ENCODE measurements at places on chromosomes 6 and 20.
A peak's percentile ranks its signal among the peaks of the same experiment; 100 is the strongest.

DNA sequence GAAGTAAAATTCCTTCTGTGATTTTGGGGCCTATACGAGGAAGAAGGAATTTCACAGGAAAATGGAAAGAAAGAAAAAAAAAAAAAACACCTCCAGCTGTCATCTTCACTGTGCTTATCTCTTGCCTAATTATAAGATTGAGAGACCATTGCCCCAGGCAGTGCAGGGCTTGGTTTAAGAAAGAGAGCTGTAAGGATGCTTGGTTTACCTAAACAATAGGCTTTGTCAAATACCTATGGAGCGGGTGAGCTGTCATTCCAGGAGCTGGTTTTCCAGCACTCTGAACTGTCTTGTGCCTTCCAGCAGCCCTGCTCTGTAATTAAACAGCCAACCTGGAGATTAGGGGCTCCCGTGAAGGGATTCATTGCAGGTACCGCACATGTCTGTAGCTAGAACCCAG lies 137.8 kb downstream of the EDN3 start:
- no peak for DNase-seq

DNA sequence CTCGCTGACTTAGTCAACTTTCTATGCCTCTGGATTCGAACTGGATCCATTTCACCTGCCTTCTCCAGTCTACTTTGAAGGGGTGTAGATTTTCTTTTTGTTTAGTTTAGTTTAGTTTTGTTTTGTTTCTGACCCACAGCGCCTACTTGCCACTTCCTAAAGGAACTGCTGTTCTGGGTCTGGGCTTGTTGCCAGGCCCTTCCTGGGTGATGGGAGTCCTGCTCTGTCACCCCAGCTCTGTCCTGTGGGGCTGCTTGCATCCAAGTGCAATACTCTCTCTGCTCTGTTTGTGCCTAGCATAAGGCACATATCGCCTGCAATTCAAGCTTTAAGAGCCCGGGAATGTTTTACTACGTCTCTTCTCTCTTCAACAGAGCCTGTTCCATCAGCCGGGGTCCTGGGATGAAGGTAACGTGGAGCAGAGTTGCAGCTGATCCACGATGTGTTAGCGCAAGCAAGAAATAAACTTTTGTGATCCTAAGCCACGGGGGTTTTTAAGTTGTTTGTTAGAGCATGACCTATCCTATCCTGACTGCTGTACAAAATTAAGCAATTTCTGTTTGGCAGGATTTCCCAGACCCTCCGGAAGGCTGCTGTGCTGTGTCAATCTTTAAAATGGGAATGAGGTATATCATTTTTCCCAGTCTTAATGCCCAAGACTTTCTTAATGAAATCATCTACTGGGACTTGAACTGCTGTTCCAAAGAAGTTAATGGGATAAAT lies 30.9 kb upstream of the TAGAP start:
- peak; percentile 10 for DNase-seq

GRCh38 chr20:17910828-17911294 lies 57.7 kb downstream of the SNX5 start:
- DNase-seq: no peak

GRCh38 chr6:100785982-100786381 lies 95.1 kb downstream of the ASCC3 start:
- DNase-seq: no peak

DNA sequence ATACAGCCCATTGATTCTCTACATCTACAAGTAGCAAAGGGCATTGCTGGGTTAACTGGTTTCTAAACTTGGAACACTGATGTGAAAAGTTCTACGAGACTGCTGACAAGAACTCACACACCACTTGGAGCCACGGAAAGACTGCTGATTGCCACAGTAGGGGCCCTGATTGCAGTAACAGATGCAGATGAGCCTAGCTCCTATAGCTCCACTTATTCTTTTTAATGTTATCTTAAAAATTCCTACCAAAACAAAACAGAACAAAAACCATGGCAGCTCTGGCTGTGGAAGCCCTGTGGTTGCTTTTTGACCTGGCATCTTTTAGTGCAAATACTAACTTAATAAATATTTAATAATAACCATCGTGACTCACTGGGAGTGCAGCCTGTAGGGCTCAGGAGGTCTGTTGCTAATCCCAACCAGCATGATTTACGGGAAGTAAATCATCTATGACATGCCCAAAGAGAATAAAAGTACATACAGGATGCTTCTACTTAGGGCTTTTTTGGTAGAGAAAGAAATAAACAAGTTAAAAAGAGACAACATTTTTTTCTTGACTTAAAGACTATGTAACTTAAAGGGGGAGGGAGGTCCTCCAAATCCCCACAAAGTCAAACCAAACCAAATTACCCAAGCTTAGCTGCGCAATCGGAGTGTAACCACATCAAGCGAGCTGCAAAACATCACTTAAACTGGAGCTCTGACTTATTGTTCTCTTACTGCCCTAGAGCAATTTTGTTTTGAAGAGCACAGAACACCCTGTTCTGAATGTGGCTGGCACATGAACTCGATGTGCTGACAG lies 87.2 kb downstream of the FKBP5 start:
- peak; percentile 16 for DNase-seq

DNA sequence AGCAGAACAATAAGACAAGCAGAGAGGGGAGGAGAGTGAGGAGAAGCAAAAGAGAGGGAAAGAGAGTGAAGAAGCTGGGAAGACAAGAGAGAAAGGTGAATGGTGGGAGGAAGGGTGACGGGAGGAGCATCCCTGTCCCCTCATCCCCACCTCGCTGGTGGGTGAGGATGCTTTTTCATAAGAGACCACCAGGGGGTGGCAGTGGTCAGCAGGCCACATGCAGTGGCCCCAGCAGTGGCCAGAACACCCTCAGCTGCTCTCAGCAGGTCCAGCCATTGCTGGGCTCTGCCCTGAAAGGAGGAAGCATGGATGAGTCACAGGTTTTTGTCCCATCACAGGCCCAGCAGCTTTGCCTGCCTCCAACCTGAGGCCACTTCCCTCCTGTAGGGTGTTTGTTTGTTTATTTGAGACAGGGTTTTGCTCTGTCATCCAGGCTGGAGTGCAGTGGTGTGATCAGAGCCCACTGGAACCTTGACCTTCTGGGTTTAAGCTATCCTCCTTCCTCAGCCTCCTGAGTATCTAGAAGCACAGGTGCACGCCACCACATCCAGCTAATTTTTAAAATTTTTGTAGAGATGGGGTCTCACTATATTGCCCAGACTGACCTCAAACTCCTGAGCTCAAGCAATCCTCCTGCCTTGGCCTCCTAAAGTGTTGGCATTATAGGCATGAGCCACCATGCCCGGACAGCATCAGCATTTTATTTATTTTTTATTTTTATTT lies 24.0 kb downstream of the FGD2 start:
- DNase-seq: peak; percentile 89

Measured in Calu3 (cell line).